ENCODE measurements at places on chromosomes 7 and 10.
A peak's percentile ranks its signal among the peaks of the same experiment; 100 is the strongest.

- DNase-seq: no peak
Observed at GRCh38 chr10:8389630-8390029, 335.1 kb downstream of the GATA3 start.

DNA sequence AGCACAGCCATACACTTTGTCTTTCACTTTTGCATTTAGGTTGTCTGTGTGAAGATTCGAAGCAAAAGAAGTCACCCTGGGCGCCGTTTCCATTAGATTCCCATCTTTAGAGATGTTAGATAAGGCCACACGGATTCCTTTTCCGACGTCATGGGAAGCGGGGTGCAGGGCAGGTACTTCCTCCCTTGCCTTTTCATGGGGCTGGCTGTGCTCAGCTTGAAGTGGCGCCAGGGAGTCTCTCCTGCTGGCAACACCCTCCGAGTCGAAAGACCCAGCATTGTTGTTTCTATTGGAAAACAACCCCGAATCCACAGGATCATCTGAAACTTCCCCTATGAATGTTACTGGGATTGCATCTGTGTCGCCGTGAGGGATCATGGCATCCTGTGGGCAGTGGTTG, 246.4 kb upstream of the GRB10 start:
- no peak for DNase-seq

GRCh38 chr10:95350219-95350829, 59.5 kb upstream of the PDLIM1 start:
- no peak for DNase-seq

GRCh38 chr10:3495281-3495680, 289.7 kb downstream of the KLF6 start:
- DNase-seq: no peak

DNA sequence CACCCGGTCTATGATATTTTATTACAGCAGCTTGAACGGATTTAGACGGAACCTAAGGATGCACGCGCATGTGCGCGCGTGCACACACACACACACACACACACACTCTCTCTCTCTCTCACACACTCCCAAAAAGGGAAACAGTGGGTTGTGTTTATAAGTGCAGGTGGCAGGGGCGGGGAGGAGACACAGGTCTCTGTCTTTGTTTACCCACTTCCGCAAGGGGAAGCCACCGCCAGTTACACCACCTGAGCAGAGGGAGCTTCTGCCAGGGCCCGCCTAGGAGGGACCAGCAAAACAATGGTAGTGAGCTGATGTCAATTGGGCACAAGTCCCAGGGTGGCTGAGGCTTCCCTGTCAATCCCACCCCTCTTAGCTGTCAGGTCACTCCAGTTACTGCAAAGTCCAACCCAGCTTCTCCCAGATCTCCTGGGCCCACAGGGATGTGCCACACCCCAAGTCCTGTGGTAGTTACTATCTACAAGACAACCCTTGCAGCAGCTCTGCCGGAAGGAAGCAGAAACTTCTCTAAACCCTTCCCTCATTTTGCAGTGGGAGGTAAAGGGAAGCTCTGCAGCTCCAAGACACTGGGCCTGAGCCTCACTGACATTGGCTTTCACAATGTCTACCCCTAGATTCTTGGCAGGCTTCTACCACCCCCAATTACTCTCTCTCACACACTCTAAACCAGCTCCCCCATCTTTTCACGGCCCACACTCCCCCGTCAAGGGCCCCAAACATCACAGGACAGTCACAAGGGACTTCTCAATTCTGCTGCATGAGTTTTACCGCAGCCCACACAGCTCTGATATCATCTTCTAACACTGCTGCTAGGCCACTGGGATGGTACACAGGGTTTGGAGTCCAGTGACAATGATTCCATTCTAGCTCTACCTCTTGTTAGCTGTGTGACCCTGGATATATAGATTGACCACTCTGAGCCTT, 17.6 kb downstream of the ANXA11 start:
- DNase-seq: peak; percentile 56

DNA sequence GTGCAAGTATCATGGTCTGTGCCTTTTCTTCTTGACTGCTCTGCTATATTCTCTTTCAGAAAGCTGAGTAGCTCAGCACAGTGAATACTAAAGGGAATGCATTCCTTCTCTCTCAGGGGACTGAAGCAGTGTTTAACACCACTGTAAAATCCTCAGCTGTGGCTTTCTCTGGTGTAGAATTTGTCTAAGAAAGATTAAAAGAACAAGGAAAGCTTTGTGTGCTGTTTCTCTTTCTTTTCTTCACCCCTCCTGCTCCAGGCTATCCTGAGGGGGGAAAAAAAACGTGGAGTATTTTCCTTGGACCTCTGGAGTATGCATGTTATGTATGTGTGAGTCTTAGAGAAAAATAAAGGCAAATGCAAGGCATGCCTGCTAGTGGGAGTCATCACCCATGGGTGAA, 383.9 kb downstream of the AUTS2 start:
- no peak for DNase-seq

DNA sequence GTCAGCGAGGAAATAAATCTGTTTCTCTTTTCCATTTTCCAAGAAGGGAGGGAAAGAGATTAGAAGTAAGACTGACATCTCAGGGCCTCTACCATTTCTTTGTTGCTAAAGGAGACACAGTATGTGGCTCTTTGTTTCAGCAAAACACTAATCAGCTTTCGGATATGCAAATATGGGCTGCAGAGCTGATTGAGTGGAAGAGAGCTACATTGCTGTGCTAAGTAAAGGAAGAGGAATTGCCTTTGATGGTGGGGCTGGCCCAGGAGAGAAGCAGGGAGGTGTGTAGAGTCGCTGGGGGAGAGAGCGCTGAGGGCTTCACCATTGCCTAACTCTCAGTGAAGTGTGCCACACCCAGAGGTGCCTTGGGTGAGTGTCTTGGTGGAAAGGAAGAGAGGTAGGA, 284.8 kb downstream of the SDK1 start:
- no peak for DNase-seq

DNA sequence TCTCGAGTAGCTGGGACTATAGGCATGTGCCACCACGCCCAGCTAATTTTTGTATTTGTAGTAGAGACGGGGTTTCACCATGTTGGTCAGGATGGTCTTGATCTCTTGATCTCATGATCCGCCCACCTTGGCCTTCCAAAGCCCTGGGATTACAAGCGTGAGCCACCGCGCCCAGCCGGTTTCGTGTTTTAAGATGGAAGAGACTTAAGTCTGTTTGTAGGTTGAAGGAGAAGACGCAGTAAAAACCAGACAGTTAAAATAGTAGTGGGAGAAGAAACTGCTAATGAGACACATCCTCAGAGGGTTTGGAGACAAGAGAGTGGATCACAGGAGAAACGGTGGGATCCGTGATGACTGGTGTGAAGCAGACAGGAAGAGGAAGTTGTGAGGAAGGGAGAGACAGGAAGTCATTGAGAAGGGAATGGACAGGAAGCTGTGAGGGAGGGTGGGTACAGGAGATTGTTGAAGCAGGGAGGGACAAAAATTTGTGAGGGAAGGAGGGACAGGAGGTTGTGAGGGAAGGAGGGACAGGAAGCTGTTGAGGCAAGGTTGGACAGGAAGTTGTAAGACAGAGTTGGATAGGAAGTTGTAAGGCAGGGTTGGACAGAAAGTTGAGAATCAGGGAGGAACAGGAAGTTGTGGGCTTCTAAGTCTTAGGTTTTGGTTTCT, 115.5 kb downstream of the WDFY4 start:
- no peak for DNase-seq

GRCh38 chr10:125479059-125479458, 203.9 kb downstream of the TEX36 start:
- no peak for DNase-seq

DNA sequence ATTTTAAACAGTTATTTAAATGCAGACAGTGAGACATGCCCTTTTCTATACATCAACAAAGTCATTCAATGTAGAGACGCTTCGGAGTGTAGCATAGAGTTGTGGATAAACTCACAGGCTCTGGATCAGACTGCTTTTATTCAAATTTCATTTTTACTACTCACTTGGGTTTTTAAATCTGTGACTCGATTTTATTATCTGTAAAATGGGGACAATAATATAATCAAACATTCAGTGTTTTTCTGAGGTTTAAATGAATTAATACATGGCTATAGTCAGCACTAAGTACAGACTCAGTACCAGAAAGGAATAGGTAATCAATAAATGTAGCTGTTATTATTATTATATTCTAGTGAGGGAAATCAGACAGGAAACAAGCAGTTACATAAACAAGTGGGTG, 43.4 kb downstream of the THSD7A start:
- no peak for DNase-seq
